Activated CD4-positive, alpha-beta T cell treated with anti-CD3 and anti-CD28 coated beads, Interleukin-2, amount 50 U/mL, for 16 hours (primary cell): ENCODE measurements at places on chromosomes 11 and 22.

DNA sequence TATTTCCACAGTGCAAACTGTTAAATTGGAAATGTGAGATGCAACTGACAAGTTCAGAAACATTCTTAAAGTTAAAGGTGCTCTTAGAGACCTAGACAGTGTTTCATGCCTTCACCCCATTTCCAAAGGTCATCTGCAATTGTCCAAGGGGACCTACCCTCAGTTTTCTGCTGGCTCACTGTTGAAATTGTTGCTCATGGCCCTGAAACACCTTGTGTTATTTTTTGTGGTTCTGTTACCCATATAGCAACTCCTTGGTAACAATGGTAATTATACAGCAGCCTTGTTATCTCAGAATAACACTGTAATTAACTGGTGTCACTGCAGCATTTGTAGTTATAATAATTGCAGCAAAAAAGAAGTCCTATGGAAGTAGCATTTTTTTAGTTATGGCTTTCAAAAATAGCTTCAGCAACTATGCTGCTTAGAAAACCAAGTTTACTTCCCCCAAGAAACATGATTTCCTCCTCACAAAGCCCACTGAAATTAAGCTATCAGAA is 49.2 kb upstream of the CCDC34 start:
- DNase-seq: no peak

DNA sequence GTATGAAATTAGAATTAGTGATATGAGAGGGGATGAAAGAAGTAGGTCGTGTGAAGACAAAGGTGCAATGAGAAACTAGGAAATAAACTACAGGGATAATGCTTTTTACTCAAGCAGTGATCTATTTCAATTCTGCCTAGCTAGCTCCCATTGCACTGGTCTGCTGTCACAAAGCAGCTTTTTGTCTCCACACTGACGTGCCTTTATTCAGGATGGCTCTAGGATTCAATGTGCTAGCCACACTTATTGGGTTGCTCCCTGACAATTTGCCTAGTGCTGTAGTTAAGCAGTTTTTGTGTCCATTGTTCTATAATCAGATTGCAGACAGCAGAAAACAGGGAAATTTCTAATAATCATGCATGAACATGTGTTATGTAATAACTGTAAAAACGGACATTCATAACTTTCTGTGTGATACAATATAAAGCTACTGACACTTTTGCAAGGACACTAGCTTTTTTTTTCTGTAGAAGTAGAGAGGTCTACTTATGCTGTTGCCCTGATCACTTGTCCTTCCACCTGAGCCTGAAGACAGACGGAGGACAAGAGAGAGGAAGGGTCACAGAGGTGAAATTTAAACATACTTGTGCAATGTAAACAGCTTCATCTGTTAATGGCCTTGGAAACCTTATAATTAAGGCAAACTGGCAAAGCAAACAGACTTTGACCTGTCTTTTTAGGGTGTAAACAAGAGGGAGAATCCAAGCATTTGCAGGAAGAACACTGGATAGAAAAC is 269.6 kb downstream of the LRRC4C start:
- no peak for DNase-seq

DNA sequence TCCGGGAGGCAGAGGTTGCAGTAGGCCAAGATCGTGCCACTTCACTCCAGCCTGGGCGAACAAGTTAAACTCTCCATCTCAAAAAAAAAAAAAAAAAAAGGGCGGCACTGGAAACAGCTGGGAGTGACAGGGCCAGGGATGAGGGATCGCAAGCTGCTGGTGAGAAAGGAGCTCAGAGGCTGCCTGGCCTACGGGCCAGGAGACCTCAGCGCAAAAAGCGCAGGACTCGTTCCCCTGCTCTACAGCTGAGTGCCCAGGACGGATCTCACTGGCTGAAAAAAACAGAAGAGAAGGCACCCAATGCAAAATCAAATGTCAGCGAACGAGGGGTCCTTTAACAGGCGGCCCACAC is 650 bp upstream of the NUP50 start:
- DNase-seq: peak; percentile 24

- peak; percentile 79 for DNase-seq
Observed at GRCh38 chr22:20456064-20456721, 18.6 kb upstream of the SCARF2 start.

GRCh38 chr11:103183981-103184611 is 74.9 kb downstream of the DYNC2H1 start:
- peak; percentile 16 for DNase-seq

GRCh38 chr11:28110821-28111200 is 2.6 kb downstream of the METTL15 start:
- no peak for DNase-seq

DNA sequence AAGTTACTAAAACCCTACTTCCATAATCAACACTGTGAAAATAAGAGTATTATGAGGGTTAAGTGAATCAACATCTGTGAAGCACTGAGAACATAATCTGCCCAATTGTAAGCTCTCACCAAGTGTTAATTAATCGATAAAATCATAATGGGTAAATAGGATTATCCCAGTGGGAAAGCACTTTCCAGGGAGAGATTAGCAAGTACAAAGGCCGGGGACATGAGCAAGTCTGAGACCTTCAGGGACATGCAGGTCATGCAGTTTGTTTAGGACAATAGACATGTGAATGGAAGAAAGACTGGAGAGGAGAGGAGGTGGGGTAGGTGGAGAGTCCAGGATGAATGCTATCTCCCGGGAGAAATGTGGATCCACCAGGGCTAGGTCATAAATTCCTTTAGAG is 57.8 kb upstream of the FIBIN start:
- DNase-seq: no peak

GRCh38 chr22:43951966-43952365 is 3.3 kb upstream of the SAMM50 start:
- DNase-seq: no peak

- DNase-seq: no peak
Observed at GRCh38 chr22:37173709-37174108, 14.3 kb downstream of the C1QTNF6 start.

GRCh38 chr11:118911880-118912741 is 13.6 kb downstream of the BCL9L start:
- peak; percentile 84 for DNase-seq

DNA sequence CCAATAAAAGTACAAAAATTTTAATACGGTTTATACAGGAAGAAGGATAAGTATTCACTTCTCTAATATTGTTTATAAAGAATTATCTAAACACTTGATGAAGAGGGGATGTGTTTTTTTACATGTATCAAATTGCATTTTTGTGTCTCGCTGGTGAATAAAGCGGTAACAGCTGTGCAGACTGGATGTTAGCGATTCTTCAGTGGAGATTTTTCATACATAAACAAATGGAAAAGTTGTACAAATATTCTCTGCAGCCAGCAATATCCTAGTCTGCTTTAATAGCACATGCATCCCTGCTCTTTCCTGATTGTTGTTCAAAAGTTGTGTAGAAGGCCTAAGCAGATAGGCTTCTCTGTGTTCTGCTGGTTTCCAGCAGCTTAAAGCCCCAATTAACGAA is 369.3 kb downstream of the SOX6 start:
- no peak for DNase-seq

DNA sequence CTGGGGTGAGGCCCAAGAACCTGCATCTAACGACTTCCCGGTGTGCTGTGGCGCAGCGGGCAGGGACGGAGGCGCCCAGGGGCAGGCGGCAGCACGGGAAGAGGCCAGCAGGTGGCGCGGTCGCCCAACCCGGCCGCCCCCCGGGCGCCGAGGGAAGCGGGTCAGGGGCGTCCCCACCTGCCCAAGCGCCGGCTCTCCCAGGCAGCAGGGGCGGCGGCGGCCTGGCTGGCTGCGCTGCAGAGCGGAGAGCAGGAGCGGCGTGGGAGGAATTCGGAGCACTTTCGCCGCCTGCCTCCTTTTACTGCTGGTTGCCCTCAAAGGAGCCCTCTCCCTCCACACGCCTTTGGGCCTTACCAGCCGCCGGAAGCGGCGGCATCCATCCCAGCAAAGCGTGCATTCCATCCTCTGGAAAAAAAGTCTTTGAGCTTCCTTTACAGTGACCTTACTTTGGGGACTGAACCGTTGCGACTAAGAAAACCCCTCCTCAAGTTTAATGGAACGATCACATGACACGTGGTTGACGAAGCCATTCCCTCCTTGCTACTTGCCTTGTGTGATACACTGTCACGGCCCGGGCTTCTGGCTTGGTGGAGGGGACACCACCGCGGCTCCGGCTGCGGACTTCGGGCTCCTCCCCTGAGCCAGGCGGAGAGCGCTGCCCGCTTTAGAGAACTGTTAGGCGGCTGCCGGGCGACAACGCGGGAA is 106.8 kb upstream of the CLMP start:
- DNase-seq: peak; percentile 79

- no peak for DNase-seq
Observed at GRCh38 chr22:35542157-35542938, 1.7 kb downstream of the RASD2 start.

GRCh38 chr22:46634011-46634699 is 14.0 kb downstream of the GRAMD4 start:
- no peak for DNase-seq

DNA sequence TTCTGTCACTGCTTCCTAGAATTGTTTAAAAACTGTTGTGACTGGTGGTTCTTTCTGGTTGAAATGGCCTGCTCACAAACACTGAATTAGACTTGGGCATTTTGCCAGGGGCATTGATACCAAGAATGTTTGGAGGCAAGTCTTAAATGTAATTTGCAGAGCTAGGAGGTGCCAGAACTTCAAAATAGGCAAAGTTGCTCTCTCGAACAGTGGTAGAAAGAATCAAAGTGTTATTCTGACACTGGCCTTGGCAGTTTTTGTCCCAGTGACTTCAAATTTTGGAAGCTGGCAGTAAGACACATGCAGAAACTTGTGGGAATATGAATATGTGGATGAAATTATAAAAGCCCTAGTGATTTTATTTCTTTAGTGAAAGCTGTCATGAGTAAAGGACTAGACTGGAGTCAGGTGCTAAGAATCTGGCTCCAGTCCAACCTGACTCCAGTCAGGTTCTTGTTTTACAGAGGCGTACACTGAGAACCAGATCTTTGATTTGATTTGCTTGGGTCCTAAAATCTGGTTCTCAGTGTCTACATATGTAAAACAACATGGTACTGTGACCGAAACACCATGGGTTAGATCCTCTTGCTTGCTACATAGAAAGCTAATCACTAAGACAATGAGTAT is 20.9 kb downstream of the SVIP start:
- DNase-seq: no peak

- no peak for DNase-seq
Observed at GRCh38 chr11:127995921-127996320, 591.4 kb downstream of the ETS1 start.

DNA sequence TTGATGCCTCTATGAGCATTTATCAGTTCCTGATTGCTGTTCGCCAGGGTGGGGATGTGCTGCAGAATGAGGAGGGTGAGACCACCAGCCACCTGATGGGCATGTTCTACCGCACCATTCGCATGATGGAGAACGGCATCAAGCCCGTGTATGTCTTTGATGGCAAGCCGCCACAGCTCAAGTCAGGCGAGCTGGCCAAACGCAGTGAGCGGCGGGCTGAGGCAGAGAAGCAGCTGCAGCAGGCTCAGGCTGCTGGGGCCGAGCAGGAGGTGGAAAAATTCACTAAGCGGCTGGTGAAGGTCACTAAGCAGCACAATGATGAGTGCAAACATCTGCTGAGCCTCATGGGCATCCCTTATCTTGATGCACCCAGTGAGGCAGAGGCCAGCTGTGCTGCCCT is 2.7 kb downstream of the FEN1 start:
- no peak for DNase-seq

GRCh38 chr11:72085621-72086351 is 5.1 kb downstream of the LRRC51 start:
- no peak for DNase-seq

DNA sequence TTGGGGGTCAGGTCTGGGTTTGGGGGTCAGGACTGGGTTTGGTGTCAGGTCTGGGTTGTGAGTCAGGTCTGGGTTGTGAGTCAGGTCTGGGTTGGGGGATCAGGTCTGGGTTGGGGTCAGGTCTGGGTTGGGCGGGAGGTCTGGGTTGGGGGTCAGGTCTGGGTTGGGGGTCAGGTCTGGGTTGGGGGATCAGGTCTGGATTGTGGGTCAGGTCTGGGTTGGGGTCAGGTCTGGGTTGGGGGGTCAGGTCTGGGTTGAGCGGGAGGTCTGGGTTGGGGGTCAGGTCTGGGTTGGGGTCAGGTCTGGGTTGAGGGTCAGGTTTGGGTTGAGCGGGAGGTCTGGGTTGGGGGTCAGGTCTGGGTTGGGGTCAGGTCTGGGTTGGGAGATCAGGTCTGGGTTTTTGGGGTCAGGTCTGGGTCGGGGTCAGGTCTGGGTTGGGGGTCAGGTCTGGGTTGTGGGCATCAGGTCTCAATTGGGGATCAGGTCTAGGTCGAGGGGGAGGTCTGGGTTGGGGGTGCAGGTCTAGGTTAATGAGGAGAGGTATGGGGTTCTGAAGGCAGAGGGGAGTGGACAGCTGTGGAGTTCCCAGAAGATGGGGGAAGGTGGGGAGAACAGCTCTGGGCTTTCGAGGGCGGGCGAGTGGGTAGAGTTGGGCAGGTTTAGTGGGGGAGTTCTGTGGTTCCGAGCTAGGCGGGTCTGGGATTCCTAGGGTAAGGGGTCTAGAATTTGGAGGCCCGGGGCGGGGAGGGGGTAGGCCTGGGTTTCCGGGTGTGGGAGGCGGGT is 629 bp downstream of the TTLL8 start:
- DNase-seq: no peak

DNA sequence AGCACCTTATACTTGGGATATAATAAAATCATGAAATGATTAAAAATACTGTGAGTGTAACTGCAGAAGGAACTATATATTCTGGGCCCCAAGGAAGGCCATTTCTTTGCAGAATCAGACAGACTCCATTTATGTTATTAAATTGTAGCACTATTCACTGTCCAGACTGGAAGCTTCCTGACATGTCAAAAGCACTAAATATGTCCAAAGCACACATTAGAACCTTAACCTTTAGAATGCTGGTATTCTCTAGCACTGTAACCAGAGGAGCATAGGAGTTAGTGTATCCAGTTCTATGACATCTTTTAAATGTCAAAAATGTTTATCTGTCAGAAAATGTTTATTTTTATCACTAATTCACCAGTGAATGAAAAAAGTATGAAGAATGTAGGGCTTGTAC is 246.9 kb downstream of the CADM1 start:
- no peak for DNase-seq

DNA sequence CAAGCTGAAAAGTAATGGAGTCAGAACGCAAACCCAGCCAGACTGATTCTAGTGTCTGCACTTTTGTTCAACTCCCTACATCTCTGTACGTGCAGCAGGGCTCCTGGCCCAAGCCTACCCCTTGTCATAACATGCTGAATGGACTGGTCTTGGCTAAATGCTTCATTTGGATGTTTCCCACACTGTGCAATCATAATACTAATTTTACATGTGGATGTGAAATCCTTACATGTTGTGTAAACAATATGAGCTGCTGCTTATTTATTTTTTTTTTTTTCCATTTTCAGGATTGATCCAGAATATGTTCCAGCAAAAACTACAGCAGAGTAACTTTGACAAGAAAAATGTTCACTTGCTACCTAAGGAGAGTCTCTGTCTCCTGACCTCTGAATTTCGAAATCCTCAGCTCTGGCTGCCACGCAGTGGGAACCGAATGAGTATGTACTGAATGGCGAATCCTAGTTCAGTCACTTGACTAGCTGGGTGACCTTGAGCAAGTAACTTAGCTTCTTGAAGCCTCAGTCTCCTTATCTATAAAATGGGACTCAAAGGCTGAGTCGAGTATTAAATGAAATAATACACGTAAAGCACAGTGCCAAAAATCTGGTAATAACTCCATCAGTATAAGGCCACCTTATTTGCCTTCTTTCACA is 133.4 kb downstream of the EHF start:
- DNase-seq: no peak
